ENCODE measurements at places on chromosomes 7 and 10.
A peak's percentile ranks its signal among the peaks of the same experiment; 100 is the strongest.

- peak; percentile 86 for ATAC-seq
These were observed 180.7 kb upstream of the PRSS1 start for GRCh38 chr7:142568435-142569097.

DNA sequence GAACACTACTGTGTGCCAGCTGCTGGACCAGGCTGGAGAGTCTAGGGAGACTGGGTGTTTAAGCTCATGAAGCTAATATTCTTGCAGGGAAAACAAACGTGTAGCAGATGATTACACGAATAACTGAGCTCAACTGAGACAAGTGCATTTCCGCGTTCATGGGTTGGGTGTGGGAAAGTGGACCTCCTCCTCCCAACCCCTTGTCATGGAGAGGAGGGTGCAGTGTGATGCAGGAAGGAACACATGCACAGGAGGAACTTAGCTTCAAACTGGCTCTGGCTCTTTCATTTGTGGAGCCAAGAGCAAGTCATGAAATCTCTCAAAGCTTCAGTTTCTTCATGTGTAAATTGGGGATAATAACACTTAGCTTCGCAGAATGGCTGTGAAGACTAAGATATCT is 204.3 kb downstream of the ARHGAP12 start:
- no peak for ATAC-seq

DNA sequence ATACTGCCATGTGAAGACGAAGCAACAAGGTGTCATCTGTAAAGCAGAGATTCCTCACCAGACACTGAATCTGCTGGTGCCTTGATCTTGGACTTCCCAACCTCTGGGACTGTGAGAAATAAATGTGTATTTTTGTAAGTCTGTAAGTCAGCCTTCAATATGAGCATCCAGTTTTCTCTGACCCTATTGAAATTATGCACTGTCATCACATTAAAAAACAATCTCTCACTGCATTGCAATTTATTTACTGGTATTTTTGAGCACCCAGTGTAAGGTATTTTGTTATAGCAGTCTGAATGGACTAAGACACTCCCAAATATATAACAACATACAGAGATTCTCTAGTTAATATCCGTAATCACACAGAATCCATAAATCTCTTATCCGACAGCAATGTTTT is 77.5 kb upstream of the CDK6 start:
- no peak for ATAC-seq

- ATAC-seq, result no peak
These were observed 13.7 kb upstream of the WAPL start for GRCh38 chr10:86535132-86535882.

DNA sequence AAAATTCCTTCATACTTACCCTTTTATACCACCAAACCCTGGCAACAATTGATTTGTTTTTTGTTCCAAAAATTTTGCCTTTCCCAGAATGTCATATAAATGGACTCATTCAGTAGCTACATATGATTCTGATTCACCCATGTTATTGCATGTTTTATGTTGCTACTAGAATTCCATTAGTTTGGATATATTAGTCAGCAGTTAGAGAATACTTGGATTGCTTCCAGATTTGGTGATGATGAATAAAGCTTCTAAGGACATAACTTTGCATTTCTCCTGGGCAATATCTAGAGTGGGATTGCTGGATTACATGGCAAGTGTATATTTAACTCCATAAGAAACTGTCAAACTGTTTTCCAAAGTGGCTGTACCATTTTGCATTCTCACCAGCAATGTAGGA is 806.9 kb downstream of the DNAJB9 start:
- ATAC-seq, result no peak

DNA sequence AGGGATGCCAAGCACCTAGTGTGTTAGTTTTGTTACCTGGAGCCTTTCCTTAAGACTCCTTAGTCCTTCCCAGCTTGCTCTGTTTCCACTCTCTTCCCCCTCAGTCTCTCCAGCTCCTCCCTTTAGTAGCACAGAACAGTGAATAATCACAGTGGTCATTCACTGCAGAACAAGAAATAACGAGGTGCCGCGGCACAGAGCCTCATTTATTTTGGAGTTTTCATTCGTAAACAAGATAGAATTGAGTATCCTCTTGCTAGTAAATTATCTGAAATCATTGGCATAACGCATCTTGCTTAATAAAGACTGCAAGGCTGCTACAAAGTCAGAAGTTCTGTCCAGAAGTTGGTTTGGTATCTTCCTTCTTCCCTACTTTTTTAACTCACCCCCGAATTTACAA is 129.3 kb upstream of the LANCL2 start:
- no peak for ATAC-seq
